BJ (cell line): ENCODE measurements at places on chromosomes 2 and 18.

GRCh38 chr18:25225151-25225550, 126.8 kb downstream of the ZNF521 start:
- DNase-seq = no peak

DNA sequence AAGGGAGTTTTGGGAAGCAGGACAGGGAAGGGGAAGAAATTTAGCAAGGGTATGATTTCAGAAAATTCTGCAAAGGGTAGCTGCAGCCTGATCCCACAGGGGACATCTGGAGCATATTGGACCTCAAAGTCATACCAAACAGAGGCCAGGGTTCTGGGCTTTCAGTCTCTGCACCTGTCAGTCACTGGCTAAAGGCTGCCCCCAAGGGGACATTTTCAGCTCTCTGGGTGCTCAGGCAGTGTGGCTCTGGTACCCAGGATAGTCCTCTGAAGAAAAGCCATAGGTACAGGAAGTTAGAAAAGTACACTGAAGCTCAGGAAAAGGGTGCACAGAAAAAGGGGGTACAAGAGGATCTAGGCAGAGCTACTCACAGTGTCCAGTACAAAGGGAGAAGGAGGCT, 149.2 kb downstream of the INSIG2 start:
- DNase-seq = no peak

DNA sequence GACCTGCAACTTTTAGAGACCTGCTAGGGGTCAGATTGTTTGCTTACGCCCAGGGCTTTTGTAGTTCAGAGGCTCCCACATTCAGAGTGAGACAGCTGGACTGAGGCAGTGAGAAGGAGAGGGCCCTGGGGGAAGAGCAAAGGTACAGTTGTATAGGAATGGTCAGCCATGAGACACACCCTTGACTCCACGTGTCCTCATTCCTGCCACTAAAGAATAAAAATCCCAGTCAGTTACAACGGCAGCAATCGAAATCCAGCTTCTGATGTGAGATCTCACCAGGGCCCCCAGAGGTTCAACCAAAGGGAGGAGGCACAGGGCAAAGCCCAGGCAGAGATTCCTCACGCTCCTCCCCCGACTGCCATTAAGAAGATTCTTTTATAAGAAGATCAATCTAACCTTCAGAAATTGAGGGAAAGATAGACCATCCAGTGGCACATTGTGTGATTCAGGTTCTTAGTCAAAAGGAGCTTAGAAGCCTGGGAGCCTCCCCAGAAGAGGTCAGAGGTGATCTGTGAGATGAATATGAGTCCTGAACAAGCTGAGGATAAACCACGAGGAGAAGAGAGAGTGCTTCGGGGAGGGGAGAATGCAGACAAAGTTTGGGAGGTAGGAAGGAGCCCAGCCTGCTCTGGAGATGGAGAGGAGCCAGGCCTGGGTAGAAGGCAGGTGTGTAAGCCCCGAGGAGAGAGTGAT, 317.0 kb downstream of the CYP26B1 start:
- no peak for DNase-seq

- no peak for DNase-seq
These were observed 24.6 kb downstream of the GPR55 start for GRCh38 chr2:230900336-230900995.

GRCh38 chr2:128408349-128409305, 90.0 kb upstream of the HS6ST1 start:
- peak; percentile 75 for DNase-seq
